Hematopoietic multipotent progenitor cell treated with erythropoietin and hydrocortisone succinate and interleukin-3 and kit ligand, for 15 days (in vitro differentiated cells): ENCODE measurements at places on chromosomes 13 and 19.

DNA sequence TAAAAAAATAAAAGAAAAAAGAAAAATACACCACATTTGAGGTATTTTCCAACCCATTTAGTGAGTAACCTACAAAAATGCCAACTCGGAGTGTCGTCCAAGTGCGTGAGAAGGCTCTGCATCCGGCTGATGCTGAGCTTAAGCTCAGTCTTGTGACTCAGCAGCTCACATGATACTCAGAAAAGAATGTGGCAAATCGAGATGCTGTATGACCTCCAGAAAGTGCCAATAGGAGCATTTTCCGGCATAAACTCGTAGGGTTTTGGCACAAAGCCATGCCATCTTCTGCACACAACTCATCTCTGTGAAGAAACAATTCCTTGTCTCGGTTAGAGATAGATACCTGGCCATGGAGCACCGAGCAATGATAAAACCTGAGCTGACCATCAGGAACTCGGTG, 58.5 kb downstream of the TRPM4 start:
- no peak for DNase-seq

DNA sequence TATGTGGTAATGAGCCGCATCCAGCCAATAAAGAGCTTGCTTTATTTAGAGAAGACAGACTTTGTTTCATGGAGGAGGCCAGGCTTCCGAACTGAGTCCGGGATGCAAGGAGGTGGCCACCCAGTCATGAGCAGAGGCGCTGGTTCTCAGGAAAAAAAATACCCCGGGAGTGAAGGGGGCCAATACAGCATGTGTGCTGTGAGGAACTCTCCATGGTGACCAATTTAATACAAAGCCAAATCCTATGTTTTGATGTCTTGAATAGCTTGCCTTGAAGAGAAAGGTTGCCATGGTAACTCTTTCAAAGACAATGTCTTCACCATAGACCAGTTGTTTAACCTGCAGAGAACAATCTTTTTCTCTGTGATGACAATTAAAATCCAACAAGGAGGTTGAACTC, 43.4 kb upstream of the PDCD5 start:
- DNase-seq: no peak

DNA sequence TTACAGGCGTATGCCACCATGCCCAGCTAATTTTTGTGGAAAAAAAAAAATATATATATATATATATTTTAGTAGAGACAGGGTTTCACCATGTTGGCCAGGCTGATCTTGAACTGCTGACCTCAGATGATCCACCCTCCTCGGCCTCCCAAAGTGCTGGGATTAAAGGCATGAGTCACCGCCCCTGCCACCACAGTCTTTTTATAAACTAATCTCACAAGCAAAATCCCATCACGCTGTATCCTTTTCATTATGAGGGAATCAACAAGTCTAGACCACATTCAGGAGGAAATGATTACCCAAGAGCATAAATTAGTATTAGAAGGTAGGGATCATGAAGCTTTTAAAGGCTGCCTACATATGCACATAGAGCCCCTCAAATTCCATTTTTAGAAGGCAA, 210.6 kb upstream of the NBEA start:
- no peak for DNase-seq

GRCh38 chr13:114099191-114099590, 33.2 kb downstream of the RASA3 start:
- no peak for DNase-seq

GRCh38 chr19:37506387-37507166, at the start of gene ZNF793:
ZNF793 (plus strand) TSS chr19:37506939; CDS start chr19:37523440, 16,501 bp downstream.
- DNase-seq: no peak

GRCh38 chr13:76335463-76335862, 550.7 kb downstream of the KCTD12 start:
- no peak for DNase-seq

- DNase-seq: no peak
These were observed 1.2 kb downstream of the RNF113B start for GRCh38 chr13:98175823-98176222.

DNA sequence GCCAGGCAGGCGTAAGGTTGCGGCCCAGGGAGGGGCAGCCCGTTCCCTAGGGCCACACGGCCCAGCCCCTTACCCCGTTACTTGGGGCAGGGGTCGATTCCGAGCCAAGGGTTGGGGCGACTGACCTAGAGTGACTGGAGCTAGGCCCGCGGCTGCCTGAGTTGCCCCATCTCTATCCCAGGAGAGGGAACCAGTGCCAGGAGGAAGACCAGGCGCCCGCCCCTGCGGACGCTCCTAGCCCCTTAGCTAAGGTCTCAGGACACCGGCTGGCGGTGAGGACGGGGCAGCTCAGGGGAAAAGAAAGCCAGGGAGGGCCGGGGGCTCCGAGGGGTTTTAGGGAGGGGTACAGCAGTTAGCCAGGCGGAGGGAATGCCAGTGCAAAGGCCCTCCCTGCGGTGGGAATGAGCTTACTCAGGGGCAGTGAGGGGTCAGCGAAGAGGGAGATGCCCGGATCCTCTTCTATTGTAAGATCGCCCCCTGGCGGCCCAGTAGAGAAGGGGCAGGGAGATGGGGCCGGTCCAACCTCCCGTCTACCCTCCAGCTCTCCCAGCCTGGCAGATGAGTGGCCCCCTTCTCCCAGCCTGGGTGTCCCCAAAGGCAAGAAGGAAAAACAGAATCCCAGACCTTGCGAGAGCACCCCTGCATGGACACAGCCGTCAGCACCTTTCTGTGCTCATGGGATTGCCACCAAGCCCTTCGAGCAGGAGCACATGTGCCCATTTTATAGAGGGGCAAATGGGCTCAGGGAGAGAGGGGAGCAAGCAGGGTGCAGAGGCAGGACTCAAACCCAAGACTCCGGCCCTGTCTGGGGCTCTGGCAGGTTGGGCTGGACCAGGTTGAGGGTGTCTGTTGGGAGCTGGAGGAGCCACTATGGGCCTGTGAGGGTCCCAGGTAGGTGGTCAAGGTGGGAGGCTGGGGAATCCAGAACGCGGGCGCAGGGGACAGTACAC, 16.3 kb downstream of the CILP2 start:
- peak; percentile 65 for DNase-seq

- peak; percentile 53 for DNase-seq
These were observed at the start of gene NOVA2 for GRCh38 chr19:45973553-45974338. NOVA2 (minus strand) TSS chr19:45973865; CDS start chr19:45973351, 514 bp downstream.

DNA sequence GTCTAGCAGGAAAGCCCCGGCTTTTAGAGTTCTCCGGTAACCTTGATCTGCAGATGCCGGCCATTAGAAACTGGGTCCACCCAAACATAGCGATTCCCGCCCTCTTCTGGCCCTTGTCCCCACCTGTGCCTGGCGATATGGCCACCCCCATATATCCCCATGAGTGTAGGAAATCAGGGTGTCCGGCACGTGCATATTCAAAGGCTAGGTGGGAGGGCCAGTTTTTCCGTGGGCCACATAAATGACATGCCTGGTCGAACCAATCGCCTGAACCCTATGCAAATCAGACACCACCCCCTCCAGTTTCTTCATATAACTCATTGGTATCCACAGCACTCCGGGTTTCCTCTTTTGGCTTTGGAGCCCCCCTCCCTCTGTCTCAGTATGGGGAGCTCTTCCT, 37.4 kb downstream of the ERICH4 start:
- no peak for DNase-seq

DNA sequence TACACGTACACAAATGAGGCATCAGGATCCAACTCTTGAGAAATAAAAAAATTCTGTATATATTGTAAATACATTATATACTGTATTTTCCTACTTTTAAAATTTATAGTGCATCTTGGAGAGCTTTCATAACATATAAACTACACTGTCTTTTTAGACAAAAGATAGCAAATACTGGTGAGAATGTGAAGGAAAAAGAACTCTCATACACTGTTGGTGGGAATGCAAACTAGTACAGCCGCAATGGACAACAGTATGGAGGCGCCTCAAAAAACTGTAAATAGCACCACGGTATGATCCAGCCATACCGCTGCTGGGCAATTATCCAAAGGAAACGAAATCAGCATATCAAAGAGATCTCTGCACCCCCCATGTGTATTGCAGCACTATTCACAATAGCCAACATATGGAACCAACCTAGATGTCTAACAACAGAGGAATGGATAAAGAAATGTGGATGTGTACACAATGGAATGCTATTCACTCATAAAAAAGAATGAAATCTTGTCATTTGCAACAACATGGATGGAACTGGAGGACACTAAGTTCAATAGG, 292.4 kb downstream of the EFNB2 start:
- no peak for DNase-seq
